NCI-H2081 treated with DMSO at 0.1 percent for 48 hours (cell line): ENCODE measurements at places on chromosomes 6 and 20.

DNA sequence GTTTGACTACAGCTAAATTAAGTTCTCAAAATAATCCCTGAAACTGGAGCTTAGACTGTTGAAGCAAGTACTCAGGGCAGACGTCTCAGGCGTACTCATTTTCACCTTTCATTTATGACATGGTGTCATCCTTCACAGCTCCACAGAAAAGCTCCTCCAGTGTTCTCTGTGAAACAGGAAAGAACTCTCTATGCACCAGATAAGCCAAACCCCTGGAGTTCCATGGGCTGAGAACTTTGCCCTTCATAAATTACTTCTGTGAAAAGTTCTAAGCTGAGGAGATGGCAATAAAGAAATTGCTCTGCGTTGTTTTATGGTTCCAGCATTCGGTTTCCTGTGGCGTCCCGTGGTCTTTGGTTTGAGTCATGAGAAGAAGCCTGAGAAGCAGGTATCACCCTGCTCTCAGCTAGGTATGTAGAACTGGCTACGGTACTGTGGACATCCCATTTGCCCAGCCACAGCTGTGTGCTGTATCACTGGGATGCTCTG lies 20.2 kb upstream of the RREB1 start:
- no peak for DNase-seq

DNA sequence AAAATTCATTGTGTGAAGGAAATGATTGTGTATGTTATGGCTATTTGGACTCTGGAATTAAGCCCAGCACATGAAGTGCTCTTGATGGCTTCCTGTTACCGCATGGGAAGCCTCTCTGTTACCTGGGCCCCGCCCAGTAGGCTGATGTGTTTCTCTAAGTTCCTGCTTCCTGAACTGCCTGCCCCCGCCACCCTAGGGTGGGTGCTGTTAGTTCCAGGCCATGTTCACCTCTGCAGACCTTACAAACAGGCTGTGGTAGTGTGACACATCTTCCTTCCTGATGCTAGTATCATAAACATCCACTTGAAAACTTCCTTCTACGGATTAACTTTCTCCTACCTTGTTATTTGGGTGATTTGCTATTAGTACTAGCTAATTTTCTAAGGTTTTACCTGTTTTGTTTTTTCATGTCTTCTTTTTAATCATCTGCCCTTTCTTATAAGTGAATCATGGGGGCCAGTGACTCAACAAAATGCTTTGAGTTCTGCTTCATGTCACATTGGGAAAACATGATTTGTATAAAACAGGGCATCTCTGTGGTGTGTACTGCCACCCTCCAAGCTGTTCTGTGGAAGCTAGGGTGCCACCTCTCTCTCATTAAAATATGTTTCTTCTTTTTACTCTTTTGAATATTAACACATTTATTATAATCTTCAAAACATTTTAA lies 40.6 kb downstream of the SH3BGRL2 start:
- no peak for DNase-seq

- no peak for DNase-seq
Observed at GRCh38 chr6:26258212-26258977, 106.6 kb upstream of the BTN3A2 start.

DNA sequence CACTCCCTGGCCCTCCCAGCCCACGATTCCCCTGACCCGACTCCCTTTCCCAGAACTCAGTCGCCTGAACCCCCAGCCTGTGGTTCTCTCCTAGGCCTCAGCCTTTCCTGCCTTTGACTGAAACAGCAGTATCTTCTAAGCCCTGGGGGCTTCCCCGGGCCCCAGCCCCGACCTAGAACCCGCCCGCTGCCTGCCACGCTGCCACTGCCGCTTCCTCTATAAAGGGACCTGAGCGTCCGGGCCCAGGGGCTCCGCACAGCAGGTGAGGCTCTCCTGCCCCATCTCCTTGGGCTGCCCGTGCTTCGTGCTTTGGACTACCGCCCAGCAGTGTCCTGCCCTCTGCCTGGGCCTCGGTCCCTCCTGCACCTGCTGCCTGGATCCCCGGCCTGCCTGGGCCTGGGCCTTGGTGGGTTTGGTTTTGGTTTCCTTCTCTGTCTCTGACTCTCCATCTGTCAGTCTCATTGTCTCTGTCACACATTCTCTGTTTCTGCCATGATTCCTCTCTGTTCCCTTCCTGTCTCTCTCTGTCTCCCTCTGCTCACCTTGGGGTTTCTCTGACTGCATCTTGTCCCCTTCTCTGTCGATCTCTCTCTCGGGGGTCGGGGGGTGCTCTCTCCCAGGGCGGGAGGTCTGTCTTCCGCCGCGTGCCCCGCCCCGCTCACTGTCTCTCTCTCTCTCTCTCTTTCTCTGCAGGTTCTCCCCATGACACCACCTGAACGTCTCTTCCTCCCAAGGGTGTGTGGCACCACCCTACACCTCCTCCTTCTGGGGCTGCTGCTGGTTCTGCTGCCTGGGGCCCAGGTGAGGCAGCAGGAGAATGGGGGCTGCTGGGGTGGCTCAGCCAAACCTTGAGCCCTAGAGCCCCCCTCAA lies at the start of gene LTA:
Gene LTA (plus strand): TSS at position 249 of the 871 bp plus-strand sequence. CDS start 454 bp downstream, at position 703.
- DNase-seq = no peak
